ENCODE measurements at places on chromosomes 12 and 14. TPM values are rescaled to one million over a fixed set of nuclear protein-coding genes. Genes with fewer than 3 reads are reported as not detected.
A peak's percentile ranks its signal among the peaks of the same experiment; 100 is the strongest.

TAS2R30 gene
- total RNA-seq: 0.23 TPM

KRT2 gene
- not detected for total RNA-seq

LUM gene
- total RNA-seq: not detected

AHNAK2 gene
- 52.6 TPM for total RNA-seq

NOXRED1 gene
- not detected for total RNA-seq

DNA sequence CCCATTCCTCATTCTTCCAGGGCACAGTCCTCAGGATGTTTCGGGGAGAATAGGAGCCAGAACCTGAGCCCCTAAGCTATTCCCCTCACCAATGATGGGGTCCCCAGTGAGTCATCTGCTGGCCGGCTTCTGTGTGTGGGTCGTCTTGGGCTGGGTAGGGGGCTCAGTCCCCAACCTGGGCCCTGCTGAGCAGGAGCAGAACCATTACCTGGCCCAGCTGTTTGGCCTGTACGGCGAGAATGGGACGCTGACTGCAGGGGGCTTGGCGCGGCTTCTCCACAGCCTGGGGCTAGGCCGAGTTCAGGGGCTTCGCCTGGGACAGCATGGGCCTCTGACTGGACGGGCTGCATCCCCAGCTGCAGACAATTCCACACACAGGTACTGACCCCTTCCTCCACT is 1.3 kb downstream of the SLC39A5 start:
- no peak for DNase-seq

DNA sequence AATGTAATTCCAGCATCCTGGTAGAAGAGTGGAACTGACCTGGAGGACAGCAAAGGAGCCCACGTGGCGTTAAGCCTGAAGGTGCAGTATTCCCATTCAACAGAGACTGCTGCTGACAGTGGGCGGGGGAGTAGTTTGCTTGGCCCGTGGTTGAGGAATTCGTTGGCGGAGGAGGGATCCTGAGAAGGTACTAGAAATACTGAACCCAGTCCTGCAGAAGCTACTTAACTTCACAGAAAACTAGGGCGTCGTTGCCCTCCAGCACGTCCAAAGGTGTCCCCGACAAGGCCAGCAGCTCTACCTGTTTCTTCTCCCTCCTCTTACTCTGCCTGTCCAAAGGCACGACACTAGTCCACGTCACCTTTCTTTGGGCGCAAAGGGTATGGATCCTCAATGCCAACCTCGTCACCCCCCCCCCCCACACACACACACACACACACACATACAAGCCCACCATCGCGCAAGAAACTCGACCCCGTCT is 303 bp downstream of the PUS7L start:
- DNase-seq: no peak

DNA sequence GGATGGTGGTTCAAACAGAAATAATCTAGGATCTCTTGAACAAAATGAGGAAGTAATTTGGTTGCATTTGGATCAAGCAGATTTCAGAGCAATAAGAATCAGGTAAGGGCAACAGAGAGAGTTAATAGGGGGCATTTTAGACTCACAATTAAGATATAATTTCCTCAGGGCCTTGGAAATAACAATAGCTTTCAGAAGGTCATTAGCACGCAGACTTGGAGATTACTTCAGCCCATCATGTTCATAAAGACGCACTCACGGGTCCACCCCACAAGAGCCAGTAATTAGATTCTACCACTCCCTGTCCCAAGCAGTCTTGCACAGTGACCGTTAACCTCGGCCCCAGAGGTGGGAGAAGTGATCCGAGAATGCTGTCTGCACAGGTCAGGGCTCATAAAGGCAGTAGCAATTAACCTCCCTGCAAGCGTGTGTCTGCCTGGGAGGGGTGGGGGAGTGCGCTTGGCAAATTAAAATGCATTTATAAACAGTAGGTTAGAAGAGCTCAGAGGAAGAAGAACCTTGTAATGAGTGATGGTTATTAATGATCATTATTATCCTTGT is 125.7 kb upstream of the CCDC196 start:
- DNase-seq: no peak

GRCh38 chr14:79356040-79356439 is 855.3 kb downstream of the DIO2 start:
- no peak for DNase-seq

DNA sequence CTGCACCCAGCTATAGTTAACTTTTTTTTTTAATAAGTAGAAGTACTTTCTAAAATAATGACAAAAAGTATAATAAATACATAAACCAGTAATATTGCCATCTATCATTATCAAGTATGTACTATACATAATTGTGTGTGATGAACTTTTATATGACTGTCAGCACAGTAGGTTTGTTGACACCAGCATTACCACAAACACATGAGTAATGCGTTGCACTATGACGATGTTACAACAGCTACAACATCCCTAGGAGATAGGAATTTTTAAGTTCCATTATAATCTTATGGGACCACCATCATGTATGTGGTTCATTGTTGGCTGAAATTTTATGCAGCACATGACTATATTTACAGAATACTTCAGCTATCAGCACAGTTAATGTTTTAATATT is 62.9 kb upstream of the VSX2 start:
- DNase-seq: no peak

- peak; percentile 64 for DNase-seq
Measured at GRCh38 chr14:104708606-104709268, 15.3 kb upstream of the ADSS1 start.

GRCh38 chr12:24223926-24224325 is 274.5 kb upstream of the SOX5 start:
- DNase-seq: no peak

DNA sequence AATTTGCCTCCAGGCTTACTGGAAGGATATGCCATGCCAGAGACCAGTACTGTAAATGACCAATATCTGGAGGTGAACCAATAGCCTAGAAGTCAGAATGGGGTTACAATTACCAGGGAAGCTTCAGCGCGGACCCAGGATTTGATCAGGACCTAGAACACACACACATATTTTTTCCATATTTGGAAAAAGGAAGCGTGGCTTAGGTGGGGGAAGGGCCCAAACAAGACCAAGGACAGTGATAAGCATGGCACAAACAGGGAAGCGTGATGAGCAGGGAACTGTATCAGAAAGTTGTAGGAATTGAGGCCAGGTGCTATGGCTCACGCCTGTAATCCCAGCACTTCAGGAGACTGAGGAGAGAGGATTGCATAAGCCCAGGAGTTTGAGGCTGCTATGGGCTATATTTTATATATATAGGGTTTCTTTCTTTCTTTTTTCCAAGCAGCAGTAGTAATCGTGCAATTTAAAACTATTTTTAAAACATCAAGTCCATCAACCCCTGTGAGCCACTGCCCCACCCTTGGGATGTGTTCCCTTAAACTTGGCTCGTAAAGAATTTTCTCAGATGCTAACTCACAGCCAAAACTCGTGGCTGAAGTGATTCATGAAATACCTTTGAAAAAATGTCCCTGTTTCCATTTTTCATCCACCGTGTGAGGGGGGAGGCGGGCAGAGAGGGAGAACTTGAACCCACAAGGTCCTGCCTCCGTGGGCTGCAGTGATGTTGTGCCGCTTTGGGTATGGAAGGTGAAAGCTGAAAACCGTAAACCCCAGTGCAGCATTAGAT is 16.7 kb downstream of the HRK start:
- peak; percentile 65 for DNase-seq

DNA sequence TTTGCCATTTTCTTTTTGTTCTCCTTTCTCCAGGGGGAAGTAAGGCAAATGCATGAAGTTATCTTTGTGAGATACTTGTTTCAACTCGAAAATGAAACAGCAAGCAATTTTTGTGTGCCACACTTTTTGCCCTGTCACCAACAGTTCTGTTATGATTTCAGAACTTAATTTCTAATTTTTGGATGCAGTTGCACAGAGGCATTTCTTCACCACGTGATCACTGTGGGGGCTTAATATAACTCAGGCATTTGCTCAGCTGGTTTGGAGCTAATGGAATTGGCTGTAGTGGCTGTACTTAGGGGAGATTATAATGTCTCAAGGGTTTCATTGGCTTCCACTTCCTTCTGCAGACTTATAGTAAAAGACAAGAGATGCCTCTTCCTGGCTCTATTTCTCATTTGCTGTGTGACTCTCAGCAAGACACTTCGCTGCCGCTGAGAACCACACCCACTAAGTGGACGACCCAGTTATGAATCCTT is 452.4 kb downstream of the RAD51B start:
- no peak for DNase-seq

DNA sequence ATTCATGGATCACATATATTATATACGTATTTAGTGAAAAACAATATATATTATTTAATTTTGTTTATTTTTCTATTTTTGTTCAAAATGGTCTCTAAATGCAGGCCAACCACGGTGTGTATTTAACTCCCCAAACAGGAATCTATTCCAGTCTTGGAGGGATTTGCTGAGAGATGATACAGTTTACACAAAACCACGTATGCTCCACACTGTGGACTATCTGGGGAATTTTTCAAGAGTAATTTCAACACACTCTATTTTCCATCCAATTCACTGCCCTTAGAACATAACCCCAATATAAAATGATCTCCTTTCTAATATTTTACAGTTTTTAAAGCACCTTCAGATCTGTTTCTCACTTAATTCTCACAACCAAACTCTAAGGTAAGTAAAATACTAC is 15.3 kb downstream of the EML1 start:
- no peak for DNase-seq

DNA sequence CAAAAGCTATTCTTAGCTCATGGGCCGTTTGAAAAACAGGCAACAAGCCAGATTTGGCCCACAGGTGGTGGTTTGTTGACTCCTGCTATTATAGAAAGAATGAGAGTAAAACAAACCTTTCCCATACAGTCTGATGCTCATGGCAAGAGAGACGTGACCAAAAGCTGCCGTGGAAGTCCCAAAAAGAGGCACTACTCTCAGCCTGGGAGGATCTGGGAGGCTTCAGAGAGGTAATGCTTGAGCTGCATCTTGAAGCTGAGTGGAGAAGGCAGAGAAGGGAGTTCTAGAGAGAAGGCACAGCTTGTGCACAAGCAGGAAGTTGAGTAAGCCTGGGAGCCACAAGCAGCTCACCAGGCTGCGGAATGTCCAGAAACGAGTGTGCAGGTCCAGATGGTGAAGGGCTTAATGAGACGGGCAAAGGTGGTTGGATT is 9.6 kb downstream of the PLXNC1 start:
- peak; percentile 35 for DNase-seq
